ENCODE measurements at places on chromosomes 3 and 15. TPM values are rescaled to one million over a fixed set of nuclear protein-coding genes. Genes with fewer than 3 reads are reported as not detected.

GRCh38 chr3:132161608-132162007, 126.8 kb upstream of the CPNE4 start:
- DNase-seq, result no peak

- DNase-seq, result no peak
These were observed 256.3 kb downstream of the LRTM1 start for GRCh38 chr3:54671511-54671910.

DNA sequence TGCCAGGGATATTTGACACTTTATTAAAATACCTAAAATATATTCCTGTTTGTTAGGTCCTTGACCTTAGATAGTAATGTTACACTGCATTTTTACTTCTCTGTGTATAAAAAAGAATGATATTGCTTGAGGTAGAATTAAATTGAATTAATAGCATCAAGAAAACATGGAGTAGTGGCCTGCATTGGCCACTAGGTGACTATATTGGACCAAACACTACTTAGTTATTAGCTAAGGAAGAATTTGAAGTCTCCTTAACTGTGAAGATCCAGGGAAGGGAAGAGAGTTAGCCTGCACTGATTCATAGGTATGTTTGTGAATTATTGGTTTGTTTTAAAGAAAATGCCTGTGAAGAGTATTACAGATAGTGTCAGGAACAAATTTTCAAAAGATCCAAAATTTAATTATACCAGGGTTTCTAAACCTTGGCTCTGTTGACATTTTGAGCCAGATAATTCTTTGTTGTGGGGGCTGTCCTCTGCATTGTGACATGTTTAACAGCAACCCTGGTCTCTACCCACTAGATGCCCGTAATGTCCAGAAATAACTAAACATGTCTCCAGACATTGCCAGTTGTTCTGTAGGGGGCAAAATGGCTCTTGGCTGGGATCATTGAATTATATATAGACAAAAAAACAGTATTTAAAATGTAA, 103.6 kb upstream of the THSD4 start:
- no peak for DNase-seq

GRCh38 chr15:25134546-25134945, 179.8 kb downstream of the SNRPN start:
- DNase-seq, result no peak

- DNase-seq, result no peak
These were observed 71.3 kb downstream of the RAB11A start for GRCh38 chr15:65940618-65940909.

GRCh38 chr15:23857028-23857641, 170.0 kb upstream of the NDN start:
- peak; percentile 82 for DNase-seq

GRCh38 chr3:23940775-23941174, 4.3 kb upstream of the NR1D2 start:
- DNase-seq, result no peak

DNA sequence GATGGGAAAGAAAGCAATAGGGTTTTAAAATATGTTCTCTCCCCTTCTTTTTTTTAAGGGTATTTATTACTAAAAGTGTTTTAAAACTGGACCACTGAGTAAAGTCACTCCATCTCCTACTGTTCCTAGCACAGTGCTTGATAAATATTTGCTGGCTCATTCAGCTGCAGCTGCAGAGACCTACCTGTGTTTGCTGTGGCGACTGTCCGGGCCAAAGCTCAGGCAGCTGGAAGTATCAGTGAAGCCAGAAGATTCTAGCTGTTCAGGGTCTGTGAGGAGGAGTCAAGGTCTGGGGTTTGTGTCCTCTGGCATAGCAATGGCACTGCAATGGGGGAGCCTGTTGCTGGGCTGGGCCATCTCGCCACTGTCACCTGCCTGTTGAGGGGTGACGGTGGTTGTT, 109.9 kb downstream of the RPLP1 start:
- DNase-seq, result no peak

GRCh38 chr3:135197246-135197645, 402.2 kb downstream of the EPHB1 start:
- DNase-seq, result no peak

DNA sequence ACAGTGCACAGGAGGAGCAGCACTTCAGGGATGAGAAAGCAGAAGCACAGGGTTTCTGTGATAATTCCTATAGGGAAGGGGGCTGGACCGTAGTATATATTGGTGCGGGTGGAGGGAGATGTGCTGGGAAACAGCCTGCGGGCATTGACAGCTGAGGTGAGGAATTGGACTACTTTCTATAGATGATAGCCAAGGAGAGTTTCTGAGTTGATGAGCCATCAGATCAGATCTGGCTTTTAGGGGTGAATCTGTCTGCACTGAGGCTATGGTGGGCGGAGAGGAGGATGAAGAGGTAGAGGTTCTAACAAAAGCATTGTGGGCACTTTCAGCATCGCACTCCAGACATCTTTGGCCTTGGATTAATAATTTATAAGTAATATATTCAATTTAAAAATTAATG, 33.1 kb downstream of the SELENOT start:
- no peak for DNase-seq

GRCh38 chr3:8164145-8164544, 337.5 kb upstream of the LMCD1 start:
- no peak for DNase-seq

- no peak for DNase-seq
These were observed 26.7 kb upstream of the COL6A6 start for GRCh38 chr3:130490241-130490640.

GRCh38 chr15:88513195-88513594, 33.3 kb downstream of the DET1 start:
- DNase-seq, result no peak

DNA sequence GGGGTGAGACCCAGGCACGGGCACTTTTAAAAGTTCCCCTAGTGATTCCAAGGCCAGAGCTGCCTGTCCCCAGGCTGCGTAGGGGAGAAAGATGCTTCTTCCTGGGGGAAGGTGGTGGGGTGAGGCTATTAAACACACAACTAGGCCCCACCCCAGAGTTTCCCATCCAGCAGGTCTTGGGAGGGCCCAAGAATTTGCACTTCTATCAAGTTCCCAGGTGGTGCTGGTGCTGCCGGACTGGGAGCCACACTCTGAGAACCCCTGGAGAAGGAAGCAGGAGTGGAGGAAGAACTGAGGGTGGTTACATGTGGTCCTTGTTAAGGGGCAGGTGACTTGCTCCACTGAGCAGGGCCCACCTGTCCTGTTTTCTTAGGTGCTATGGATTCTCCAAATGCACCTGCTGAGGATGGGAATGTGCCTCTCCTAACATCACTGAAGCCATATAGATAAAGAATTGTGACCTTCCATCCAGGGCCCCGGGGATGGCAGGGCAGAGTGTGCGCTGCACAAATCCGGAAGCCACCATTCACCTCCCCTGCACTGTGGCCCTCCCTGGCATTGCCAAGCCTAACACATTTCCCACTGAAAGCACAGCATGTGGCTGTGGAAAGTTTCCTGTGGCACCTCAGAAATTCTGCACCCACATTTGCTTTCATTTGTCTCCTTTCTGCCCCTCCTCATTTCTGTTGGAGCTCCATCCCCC, 111.5 kb upstream of the MEF2A start:
- no peak for DNase-seq

DNA sequence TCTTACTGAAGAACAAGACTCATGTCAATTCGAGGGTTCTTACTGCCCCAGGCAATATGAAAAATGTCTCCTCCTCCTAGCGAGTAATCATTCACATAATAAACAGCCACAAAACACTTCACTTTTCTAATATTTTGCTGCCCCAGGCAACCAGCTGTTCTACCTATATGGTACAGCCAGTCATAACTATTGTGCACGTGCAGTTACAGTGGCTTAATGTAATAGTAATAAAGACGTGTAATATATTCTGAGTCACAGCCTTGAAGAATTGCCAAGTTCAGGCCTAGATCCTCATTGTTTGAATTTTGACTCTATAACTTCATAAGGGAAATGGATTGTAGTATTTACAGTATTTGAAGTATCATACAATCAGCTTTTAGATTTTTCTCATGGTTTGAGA, 1250.0 kb upstream of the GBE1 start:
- DNase-seq, result no peak

- no peak for DNase-seq
These were observed 46.9 kb downstream of the MLH1 start for GRCh38 chr3:37040231-37040630.

DNA sequence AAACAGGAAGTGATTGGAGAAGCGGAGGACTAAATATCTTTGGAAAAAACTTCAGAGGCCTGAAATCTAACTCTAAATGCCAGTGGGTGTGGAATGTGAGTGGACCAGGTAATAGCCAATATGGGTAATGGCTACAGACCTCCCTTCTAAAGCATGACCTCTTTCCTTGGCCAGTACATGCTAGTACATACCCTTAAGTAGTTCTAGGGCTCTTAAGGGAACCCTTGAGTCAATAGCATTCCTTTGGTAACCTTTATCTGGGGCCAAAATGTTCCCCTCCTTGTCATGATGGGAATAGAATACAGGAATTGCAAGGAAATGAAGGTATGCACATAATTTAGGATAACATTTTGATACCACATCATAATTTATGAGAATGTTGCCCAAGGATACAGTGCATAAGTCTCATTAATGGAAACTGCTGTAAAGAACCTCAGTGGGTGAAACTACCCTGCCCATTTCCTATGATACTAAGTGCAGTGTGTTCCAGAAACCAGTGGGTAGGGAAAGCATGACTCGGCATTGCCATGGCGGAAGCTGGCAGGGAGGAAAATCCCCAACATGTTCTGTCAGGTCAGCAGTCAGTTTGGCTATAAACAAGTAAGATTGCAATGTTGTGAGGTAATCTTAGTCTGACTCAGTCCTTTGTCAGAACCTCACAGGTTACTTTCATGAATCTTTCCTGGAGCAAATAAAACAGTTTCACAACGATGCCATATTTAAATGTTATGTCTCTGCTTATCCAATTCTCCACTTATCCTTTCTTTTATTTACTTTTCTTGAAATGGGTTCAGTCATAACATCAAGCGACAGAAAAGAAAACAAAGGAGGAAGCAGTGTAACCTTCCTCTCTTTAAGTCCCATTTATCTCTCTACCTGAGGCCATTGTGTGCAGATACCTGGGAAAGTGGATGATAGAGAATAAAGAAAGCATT, 23.5 kb upstream of the RAP2B start:
- DNase-seq, result no peak

- DNase-seq, result no peak
These were observed 136.8 kb downstream of the FNDC3B start for GRCh38 chr3:172176061-172176770.

GRCh38 chr15:76190070-76190564, 121.2 kb downstream of the ETFA start:
- DNase-seq, result no peak

GRCh38 chr3:112974894-112975293, at the start of gene CD200R1:
Gene CD200R1, minus strand, starts transcription at chr3:112975103. Its CDS starts 246 bp downstream, at chr3:112974857.
- no peak for DNase-seq

DNA sequence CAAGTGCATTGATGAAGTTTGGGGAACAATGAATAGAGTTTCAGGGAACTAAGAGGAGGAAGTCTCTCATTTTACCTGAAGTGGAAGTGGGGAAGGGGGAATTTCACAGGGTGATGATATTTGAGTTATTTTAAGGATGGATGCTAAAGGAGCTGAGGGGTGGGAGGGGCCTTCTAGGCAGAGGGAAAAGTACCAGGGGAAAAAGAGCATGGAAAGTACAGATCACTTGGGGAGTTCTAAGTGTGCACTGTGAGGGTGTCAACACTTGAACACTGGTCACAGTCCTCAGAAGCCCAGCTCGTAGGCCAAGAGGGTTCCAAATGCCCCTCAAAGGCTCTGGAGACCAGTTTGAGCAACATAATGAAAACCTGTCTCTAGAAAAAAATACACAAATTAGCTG, 18.2 kb downstream of the LAMP3 start:
- no peak for DNase-seq

DNA sequence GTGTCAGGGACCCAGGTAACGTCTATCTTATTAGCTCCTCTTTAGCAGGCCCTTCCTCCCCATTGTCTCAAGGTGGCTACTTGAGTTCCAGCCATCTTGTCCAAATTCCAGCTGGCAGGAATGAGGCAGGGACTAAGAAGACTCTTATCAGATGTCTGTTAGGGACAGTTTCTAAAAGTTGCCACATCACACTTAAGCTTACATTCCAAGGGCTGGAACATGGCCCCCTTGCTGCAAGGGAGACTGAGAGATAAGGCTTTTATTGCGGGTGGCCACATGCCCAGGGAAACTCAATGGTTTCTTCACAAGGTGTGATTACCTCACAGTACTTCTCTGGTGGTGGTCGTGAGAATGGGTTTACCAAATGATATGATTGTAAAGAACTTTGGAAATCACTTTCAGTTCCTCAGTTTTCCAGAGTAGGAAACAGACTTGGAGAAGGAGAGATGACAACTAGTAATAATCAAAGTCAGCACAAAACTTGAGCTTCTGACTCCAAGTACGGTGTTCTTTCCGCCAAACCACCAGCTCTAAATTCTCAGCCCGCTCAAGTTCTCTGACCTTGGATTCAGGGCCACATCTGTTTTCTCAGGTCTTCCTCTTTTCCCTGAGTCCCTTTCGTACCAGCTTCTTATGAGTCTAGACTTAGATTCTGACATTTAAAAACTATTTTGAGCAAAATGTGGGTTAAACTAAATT, 14.2 kb downstream of the PDIA5 start:
- no peak for DNase-seq

GRCh38 chr15:78387246-78388037, 47.3 kb downstream of the CRABP1 start:
- no peak for DNase-seq

DNA sequence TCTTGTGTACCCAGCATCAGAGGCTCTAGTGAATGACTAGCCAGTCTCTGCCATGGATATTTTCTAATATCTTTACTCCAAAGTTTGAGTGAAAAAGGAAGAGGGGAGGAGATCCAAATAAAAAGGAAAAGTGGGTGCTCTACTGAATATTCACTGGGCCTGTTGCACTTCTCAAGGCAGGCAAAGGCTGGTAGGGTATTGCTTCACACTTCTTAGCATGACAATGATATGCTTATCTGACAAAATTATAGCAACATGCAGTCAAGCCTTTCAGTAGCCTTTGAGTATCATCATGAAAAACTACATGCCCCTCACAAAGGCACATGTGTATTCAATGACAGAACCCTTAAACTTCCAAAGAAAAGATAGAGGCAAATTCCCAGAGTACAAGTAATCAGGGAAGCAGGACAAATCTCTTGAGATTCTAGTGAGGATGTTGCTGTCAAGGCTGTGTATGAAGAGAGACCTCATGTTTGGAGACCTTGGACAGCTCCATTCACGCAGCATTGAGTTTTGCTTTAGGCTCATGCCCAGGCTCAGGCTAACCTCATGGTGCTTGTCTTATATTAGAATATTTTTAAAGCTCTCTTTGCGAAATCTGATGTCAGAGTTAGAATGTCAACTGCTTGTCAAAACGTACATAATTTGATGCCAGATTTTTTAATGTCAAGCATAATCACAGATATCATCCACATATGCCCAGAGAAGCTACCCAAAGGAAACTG, 506.9 kb downstream of the OCA2 start:
- no peak for DNase-seq

Gene PTH1R
- total RNA-seq, result 0.29 TPM

Gene MEGF11
- 2.6 TPM for total RNA-seq

Gene SAMMSON
- total RNA-seq, result not detected

Gene CCR9
- not detected for total RNA-seq

Gene SUSD5
- total RNA-seq, result 2.0 TPM
